ENCODE measurements at places on chromosomes 12 and 14. TPM values are rescaled to one million over a fixed set of nuclear protein-coding genes. Genes with fewer than 3 reads are reported as not detected.
A peak's percentile ranks its signal among the peaks of the same experiment; 100 is the strongest.

GRCh38 chr12:24360057-24360456 is 410.6 kb upstream of the SOX5 start:
- ATAC-seq = no peak

- no peak for ATAC-seq
Measured at GRCh38 chr12:84804691-84805473, 107.7 kb downstream of the SLC6A15 start.

GRCh38 chr12:110696283-110696682 is 7.4 kb upstream of the HVCN1 start:
- no peak for ATAC-seq

GRCh38 chr14:89870316-89870715 is 84.2 kb downstream of the EFCAB11 start:
- ATAC-seq = no peak

DNA sequence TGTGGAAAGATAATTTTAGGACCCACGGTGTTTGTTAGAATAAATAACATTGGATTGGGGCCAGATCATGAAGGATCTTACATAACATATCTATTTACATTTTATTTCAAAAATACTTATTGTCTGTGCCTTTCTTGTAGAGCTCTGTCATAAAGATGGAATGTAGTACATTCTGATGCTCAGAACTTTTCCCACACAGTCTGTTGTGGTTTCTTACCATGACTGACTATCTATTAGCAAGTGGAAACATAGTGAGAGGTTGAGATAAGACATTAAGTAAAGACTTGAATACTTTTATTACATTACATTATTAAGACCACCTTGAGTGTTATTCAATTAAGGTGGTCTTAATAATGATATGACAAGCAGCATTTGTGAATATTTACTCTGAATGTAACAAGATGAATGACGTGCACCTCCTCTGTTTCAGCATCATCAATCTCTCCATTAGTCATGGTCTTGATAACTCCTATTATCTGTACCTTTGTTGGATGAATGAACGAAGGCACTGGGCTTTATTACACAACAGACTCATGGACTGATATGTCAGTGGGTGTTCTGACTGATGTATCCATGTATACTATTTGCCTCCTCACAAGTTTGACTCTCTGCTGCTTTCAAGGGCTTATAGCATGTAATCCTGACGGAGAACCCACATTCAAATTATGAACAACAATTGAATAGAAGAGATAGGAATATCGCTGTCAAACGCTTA is 883.0 kb upstream of the FLRT2 start:
- ATAC-seq = no peak

GRCh38 chr12:7994731-7995205 is 37.7 kb upstream of the FOXJ2 start:
- ATAC-seq = peak; percentile 9

DNA sequence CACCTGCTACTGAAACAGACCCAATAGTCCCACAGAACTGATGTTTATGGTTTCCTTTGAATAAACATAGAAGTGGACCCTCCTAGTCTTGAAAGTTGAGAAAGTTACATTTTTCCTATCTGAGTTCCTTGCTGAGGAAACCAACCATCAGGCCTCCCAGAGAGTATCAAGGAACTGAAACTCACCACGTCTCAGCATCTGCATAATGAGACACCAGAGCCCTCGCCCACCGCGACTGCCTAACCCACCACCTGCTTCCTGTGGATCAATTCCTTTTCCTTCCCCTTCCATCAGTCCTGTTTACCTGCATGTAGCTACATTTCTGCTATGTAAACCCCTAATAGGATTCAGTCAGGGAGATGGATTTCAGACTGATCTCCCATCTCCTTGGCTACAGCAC is 443.2 kb upstream of the TMEM132C start:
- no peak for ATAC-seq

DNA sequence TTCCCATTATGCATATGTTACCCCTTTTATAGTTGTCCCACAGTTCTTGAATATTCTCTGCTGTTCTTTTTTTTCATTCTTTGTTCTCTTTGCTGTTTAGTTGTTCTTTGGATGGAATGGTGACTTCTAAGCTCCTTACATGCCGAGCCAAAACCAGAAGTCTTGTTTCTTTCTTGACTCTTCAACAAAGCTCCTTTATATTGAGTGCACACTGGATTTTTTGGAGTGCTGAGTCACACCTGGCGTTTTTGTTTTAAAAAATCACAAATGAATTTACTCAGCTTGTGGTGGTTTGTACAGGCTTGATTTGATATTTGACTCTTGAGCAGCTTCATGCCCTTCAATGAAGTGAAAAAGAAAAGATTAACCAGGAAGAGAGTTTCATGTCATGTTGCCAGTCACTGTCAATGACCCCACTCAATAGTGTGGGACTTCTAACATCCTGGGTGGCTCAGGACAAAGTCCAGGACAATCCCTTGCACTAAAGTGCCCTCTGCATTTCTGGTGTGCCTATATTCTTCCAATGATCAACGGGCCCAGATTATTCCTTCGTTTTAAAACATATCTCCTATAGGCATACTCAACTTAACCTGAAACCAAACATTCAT is 112.4 kb upstream of the SLC38A4 start:
- no peak for ATAC-seq

GRCh38 chr12:46603776-46604456 is 221.9 kb downstream of the SLC38A4 start:
- ATAC-seq = no peak

DNA sequence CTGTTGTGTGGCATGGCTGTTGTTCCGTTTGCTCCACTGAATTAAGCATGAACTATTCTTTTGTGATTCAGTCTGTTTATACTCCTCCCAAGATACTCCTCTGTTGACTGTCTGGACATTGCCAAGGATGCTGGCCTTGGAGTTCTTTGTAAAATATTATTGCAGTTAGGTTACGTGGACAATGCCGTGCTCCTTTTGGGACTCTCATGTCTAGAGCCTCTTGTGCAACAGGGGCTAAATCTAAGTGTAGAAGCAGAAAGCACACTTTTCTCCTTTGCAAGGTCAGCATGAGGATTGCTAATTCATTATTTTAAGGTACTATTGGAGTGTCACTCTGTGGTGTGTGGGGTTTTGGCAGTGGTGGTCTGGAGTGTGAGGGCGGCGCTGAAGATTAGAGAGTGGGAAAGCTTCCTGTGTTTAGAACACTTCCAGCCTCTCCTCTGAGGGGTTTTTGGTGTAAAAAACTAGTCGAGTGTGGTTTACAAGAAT is 125.4 kb downstream of the SAMD4A start:
- no peak for ATAC-seq

DNA sequence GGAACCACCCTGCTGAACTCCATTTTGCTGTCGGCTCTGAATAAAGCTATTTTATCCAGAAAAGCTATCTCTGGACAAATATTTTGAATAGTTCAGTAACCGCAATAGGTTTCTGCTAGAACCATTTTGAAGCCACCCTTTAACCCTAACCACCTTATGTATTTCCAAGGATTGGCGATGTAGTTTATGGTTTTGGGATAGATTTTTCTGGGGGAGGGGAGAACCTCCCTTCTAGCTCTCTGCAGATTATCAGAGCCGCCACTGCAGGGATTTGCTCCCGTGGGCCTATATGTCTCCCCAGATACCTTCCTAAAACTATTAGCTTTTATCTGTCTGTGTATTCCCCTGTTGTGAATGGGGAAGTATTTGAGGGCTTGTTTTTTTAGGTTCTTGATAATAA is 1.8 kb upstream of the TUBA1B start:
- ATAC-seq = no peak

RASSF9 gene
- 0.09 TPM for total RNA-seq

TGFB3 gene
- 24.5 TPM for total RNA-seq

LMBR1L gene
- total RNA-seq = 68.9 TPM

GSC gene
- total RNA-seq = 1.0 TPM

RAB15 gene
- total RNA-seq = 1.8 TPM

Data from motor neuron (in vitro differentiated cells).